Renal cortex interstitium (tissue), 15 donors: ENCODE measurements at places on chromosomes 1 and 21. TPM values are rescaled to one million over a fixed set of nuclear protein-coding genes. Genes with fewer than 3 reads are reported as not detected.

Gene CELA3B
- 0.40 TPM for polyA plus RNA-seq

DNA sequence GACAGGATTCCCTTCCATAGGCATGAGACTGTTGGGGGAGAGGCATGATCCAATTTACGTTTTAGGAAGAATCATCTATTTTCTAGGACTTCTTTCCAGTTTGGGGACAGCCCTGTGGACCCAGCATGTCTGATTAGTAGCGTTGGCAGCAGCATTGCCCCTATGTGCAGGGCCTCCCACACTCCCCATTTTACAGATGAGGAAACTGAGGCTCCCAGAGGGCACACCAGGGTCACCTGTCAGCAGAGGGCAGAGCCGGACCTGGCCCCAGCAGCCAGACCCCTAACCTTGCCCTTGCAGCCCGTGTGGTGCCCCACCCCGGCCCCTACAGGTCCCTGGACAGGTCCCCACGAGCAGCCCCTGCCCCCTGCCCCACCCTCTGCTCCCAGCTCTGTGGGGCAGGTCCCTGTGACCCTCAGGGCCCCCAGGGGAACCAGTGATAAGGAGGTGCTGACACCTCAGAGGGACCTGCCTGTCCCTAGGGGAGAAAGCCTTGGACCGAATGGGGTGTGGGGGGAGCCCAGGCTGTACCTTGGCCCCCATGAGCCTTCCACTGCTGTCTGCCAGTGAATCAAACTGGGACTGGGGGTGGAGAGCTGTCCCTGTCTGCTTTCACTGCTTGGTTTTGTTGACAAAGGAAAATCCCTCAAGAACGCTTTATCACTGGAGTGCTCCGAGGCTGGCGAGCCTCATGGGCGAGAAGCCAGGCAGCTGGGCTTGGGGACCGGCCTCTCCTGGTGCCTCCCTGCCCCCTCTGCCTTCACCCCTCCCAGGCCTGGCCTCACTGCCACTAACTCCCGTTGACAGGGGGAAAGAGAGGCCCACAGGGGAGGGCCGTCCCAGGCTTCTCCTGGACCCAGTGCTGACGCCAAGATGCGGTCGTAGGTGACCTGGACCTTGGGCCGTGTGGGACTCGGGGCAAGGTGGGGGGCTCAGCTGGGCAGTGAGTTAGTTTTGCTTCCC lies 39.4 kb upstream of the CCDC27 start:
- DNase-seq = no peak

- no peak for DNase-seq
These were observed 694.4 kb downstream of the MATN1 start for GRCh38 chr1:30028939-30029338.

Gene FMOD
- 40.0 TPM for polyA plus RNA-seq

GRCh38 chr1:91885213-91885715 lies 687 bp downstream of the TGFBR3 start:
- DNase-seq = no peak
